ENCODE measurements at places on chromosomes 6 and 20.

GRCh38 chr20:34068001-34068400 lies 44.0 kb downstream of the EIF2S2 start:
- no peak for DNase-seq

- DNase-seq, result no peak
These were observed 76.5 kb downstream of the LYRM4 start for GRCh38 chr6:5184218-5184617.

- no peak for DNase-seq
These were observed 9.1 kb upstream of the MAPK13 start for GRCh38 chr6:36120979-36121786.

GRCh38 chr6:93337014-93337413 lies 82.3 kb downstream of the EPHA7 start:
- no peak for DNase-seq

GRCh38 chr6:147204060-147204785 lies at the start of gene STXBP5:
STXBP5 (plus strand) TSS chr6:147204417; CDS start chr6:147204533, 116 bp downstream.
- no peak for DNase-seq

DNA sequence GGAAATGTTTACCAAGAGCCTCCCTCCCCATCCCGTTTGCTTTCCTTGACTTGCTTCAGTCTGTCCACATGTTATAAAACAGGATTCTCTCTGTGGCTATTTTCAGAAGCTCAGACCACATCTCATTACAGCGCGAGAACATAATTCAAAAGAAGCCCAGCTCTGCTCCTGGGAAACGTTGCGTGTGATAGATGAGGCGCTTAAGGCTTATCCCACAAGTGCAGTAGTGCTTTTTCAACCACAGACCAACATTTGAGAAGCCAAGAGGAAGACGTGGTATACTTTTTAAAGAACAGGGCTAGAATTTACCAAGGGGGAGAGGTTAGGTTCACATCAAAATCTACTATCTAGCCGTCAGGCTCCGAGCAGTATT lies 239.5 kb downstream of the SLC24A3 start:
- no peak for DNase-seq

- no peak for DNase-seq
These were observed 1.8 kb upstream of the RBM39 start for GRCh38 chr20:35743693-35744491.

GRCh38 chr6:95244751-95245150 lies 332.6 kb upstream of the MANEA start:
- no peak for DNase-seq
